NCI-H1930 (cell line): ENCODE measurements at places on chromosomes 16 and 17.

- DNase-seq, result no peak
Measured at GRCh38 chr17:29642171-29642611, 19.5 kb upstream of the CORO6 start.

- DNase-seq, result no peak
Measured at GRCh38 chr16:50568187-50568815, 20.1 kb downstream of the NKD1 start.

GRCh38 chr16:11562411-11562810, 24.3 kb downstream of the LITAF start:
- no peak for DNase-seq

DNA sequence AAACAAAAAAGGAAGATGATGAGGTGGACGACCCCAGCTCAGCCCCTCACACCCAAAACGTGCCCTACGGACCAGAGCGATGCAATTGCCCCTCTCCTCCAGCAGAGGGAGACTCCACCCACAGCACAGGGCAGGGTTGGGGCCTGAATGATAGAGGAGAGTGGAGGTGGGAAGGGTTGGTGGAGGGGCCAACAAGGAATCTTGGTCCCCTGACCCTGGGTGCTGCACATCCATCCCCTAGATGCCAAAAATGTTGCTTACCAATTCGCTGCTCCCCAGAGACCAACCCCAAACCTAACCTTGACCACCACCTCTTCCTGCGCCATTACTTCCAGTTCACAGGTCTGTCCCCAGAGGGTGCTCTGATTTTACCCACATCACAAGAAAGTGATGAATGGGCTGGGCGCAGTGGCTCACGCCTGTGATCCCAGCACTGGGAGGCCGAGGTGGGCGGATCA, 12.9 kb downstream of the P2RX5 start:
- DNase-seq, result no peak

GRCh38 chr17:4214157-4214556, 49.6 kb downstream of the ANKFY1 start:
- DNase-seq, result no peak

GRCh38 chr17:27677191-27677590, 46.2 kb downstream of the LGALS9 start:
- DNase-seq, result no peak

GRCh38 chr16:82753821-82754220, 127.1 kb downstream of the CDH13 start:
- no peak for DNase-seq

DNA sequence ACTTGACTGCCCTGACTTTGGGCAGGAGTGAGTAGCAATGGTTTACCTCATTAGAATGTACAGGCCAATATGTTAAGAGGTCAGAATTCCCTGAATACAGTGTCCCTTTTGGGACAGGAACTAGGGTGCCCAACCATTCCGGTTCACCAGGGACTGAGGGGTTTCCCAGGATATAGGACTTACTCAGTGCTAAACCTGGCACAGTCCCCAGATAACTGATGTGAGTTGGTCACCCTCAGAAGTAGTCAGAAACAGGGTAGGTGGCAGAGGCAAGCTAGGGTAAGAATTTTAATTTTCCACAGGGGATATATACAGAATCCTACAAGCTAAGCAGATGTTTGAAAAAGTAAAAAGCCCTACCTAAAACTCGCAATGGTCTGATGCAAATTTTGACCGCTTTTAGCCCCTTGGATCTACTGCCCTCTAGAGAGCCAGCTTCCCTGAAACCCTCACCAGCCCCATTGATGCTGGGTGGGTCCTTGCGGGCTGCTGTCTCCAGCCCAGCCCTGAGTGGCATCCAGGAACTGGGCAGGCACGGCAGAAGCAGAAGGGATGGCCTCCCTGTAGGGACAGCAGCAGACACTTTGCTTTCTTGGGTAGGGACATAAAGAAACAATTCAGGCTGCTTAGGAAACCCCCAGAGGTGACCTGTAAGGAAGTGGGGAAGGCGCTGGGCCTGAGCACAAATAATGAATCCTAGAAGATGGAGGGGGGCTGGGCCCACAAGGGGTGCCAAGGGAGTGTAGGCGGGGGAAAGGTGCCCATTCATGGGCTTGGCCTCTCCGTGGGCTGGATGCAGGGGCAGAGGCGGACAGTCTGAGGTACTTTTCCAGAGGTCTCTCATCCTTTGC, 434.8 kb downstream of the SLC39A11 start:
- DNase-seq, result no peak

DNA sequence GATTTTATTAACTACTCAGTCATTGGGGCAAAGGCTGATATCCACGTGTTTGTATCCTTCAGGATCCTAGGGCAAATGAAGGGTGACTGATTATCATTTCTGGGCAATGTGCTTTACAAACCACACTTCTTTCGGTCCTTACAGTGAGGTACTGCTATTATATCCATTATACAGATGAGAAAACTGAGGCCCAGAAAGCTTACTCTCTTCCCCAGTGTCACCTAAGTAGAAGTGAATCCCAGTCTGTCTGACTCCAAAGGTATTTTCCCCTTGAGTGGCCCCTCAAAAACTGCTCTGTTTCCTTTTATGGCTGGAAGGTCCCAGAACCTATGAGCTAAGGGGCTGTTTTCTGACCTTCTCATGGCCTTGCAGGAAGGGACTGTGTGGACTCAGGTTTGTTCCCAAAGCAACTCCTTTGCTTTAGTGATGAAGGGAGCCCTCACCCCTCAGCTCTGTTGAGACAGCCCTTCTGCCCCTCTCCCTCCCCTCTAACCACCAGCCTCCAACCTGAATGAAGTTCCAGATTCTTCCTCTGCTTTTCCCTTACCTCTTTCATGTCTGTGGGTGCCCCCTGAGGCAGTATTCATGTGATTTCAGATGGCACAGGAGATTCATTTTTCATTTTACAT, 27.4 kb upstream of the ADGRG1 start:
- DNase-seq, result no peak

GRCh38 chr17:35479271-35479670, 30.7 kb upstream of the SLFN13 start:
- no peak for DNase-seq

DNA sequence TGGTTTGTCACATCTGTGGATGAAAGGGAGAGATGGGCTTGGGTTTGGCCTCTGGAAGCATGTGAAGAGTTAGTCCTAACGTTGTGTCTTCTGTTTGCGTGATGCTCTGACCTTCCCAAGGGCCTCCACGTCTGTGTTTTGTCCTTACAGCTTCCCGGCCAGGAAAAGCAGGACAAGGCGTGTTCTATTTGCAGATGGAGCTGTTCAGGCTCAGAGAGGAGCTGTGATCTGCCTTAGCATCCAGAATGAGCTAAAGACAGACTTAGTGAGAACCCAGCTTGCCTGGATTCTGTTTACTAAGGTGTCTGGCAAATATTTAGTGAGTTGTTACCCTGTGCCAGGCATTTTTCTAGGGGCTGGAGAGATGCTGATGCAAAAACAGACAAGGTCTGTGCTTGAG, 282.1 kb downstream of the CBLN1 start:
- DNase-seq, result no peak

- DNase-seq, result no peak
Measured at GRCh38 chr17:30921544-30922196, at the start of gene ADAP2. Gene ADAP2 (plus strand): TSS chr17:30921945. CDS start chr17:30922015, 70 bp downstream.

DNA sequence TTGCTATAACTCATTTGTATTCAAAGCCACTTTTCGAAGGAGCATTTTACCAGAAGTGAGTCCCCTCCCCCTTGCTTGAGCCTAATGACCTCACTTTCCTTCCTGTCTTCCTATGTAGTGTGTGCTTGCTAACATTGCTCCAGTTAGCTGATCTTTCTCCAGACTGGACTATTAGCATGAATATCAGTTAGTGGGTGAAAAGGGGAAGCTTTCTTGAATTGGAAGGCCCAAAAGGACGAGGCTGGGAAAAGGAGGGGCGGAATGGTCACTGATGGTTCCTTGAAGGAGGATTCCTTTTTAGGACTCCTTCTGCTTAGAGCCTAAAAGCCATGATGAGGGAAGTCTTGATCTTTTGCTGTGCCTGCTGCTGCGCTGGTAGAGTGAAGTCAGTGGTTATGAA, 11.9 kb downstream of the MAP3K3 start:
- DNase-seq, result no peak

- peak; percentile 45 for DNase-seq
Measured at GRCh38 chr17:20008242-20009051, 712 bp upstream of the SPECC1 start.

DNA sequence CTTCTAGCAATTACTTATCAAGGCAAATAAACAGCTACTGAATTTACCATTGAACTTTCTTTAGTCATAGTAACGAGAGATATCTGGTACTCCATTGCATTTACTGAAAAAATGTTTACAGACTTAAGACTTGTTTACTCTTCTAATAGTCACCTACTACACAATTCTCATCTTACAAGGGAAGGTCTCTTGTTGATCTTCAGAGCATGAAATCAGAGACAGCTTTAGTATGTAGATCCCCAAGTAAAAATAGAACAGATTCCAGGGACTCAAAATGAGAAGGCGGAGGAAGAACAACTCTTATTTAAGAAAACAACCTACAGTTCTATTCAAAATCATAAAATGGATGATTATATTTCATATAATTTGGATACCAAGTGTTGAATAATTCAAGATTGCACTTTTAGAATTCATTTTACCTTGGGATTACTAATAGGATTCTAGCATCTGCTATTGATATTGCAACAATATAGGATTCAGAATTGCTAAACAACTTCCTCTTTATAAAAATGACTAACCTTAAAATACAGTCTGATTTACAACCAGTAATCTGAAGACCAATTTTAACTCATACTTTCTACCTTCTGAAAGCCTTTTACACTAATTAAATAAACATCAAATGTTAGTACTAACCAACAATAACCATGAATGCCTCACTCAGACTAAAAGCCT, 20.8 kb downstream of the UBE2G1 start:
- no peak for DNase-seq

DNA sequence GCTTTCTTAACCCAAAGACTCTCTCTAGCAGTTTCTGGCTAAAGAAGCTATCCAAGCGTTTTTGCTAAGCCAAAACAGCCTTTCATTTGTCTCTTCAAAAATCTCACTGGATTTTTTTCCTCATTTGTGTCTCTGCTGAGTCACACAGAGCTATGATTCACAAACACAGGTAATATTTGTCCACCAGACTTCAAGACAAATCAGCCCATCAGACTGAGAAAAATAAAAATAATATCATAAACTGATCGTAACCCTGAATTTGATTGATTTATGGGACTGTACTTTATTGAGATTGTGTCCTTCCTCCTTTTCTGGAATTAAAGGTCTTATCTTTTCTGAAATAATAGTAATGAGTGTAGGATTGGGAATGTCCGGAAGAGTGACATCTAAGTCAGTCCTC, 25.8 kb downstream of the TRIM16 start:
- DNase-seq, result no peak

GRCh38 chr16:80309178-80309577, 231.6 kb upstream of the DYNLRB2 start:
- DNase-seq, result no peak

GRCh38 chr17:35843698-35844097, 25.0 kb downstream of the HEATR9 start:
- no peak for DNase-seq

DNA sequence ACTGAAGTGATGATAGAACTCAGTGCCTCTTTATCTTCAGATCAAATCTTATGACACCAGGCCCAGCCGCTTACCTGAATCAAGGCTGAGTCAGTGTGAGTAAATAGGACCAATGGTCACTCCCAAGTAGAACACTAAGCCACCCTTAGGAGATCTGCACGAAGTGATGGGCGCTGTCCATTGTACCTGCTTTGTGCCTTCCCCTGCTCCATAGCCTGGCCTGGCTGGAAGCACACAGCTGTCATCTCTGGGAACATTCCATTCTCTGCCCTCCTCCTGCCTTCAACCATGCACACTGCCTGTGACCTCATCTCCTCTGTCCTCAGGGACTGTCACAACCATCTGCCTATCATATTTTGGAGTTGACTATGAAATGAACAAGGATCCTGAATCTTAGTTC, 279.5 kb upstream of the ASIC2 start:
- no peak for DNase-seq

- no peak for DNase-seq
Measured at GRCh38 chr17:13266606-13267005, 248.8 kb upstream of the ELAC2 start.

DNA sequence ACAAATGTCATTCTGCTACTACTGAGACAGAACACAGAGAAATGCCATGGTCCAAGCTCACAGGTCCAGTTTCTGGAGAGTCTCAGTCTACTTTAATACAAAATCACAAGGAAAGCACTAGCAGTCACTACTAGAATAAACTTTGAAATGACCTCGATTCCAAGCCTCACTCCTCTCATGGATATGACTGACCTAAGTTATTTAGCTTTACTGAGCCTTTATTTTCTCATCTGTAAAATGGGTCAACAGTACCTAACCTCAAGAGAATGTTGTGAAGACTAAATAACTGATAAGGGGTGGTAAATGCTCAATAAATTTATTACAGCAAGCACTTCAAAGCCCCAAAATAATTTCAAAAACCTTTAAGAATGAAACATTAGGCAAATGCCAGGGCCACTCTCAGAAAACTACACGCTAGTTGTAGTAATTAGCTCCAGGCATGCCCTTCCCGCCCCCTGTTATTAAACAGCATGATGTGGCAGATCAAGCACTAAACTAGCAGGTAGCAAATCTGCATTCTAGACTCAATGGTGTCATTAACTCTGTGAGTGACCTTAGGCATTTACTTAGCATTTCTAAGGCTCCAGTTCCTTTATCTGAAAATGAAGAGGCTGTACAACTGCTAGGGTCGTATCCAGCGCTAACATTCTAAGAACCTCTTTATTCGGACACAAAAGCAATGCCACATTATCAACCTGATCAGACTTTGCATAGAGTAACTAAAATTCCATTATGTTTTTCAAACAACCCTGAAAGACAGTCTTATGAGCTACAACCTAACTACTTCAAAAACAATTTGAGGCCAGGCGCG, 8.4 kb downstream of the GSPT1 start:
- no peak for DNase-seq

GRCh38 chr17:72270273-72270924, 149.6 kb downstream of the SOX9 start:
- peak; percentile 27 for DNase-seq

DNA sequence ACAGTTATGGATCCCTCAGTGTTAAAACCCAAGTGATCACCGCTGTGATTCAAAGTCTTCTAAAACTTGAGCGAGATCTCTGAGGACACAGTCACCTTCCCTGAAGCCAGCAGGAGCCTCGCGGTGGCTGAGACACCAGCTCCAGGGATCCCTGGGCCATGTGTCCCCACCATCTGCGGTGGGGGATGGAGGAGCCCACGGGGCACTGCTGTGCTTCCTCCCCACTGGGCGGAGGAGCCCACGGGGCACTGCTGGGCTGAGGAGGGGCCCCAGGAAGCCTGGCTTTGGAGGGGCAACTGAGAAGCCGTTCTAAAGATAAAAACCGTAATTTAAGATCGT, 65.7 kb upstream of the METRNL start:
- DNase-seq, result no peak

- no peak for DNase-seq
Measured at GRCh38 chr16:19400711-19401110, 17.0 kb upstream of the TMC5 start.

DNA sequence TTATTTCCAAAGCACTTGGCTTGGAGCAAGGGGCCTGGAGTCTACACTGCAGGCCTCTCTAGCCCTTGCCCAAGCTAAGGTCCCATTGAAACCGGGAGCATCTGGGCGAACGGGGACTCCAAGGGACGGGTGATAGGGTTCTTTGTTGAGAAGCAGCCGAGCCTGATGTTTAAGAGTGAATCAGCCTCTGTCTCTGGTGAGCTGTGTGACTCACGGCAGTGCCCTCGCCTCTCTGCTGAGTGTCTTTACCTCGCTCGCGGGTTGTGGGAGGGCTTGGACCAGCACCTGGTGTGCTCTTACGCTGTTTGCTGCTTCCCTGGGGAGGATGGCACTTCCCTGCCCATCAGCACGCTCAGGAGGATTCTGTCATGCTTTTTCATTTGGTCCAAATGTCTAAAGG, 1.3 kb downstream of the HGS start:
- DNase-seq, result no peak

- DNase-seq, result no peak
Measured at GRCh38 chr16:89386306-89387185, 103.8 kb downstream of the ANKRD11 start.
